ENCODE measurements at places on chromosomes 1 and 21.

- DNase-seq: no peak
These were observed 16.1 kb upstream of the AQP10 start for GRCh38 chr1:154304664-154305337.

- DNase-seq: no peak
These were observed 72.9 kb upstream of the CDC42BPA start for GRCh38 chr1:227391211-227391610.

DNA sequence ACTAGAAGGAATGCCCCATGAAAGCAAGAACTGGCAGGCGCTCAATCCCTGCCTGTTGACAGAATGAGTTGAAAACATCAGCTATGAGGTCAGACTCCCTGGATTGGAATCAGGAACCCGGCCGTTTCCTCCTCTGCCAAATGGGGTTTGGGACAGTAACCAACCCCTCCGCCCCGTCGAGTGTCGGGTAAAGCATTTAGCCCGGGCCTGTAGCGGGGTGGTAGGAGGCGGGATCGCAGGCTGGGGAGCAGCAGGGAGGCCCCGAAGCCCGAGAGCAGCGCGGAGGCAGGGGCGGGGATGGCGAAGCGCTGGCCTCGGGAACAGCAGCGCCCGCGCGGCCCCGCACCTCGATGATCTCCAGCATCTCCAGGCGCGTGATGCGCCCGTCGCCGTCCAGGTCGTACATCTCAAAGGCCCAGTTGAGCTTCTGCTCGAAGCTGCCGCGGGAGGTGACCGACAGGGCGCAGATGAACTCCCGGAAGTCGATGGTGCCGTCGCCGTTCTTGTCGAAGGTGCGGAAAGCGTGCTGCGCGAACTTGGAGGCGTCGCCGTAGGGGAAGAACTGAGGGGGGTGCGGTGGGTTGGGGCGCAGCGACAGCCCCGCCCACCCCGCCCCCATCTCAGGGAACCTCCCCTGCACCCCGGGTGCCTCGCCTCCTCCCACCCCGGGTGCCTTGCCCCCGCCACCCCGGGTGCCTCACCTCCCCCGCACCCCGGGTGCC lies 7.5 kb downstream of the HPCAL4 start:
- no peak for DNase-seq

DNA sequence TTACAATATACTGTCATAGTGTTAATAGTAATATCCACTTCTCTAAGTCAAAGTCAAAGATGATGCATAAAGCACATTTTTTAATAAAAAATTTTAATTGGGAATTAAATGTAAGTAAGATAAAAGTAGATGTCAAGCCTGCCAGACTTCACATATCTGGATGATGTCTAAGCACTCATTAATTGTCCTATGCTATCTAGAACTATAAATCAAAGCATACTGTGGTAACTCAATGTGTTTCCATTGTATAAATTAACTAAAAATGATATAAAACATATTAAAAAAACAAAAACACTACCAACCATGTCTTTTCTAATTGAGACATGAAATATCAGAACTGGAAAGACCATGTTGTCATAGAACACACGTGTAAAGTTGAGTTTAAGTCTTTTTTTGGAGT lies 51.2 kb downstream of the ZZZ3 start:
- no peak for DNase-seq

DNA sequence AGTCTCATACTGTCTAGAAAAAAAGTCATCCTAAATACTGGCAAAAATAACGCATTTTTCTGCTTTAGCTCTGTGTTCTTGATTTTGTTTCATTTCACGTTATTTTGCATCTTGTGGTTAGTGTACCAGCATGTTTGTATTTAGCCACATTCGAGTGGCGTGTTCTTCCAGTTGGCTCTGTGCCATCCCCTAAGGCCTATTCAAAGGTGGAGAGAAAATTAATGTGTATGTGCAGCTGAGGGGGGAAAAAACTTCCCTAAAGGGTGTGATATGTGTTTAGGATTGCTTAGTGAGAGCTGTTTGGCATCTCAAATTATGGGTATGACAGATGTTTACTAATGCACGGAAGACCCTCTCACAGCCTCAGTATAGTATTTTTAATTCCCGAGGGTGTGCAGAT lies 12.1 kb downstream of the DNAJC16 start:
- DNase-seq: no peak

DNA sequence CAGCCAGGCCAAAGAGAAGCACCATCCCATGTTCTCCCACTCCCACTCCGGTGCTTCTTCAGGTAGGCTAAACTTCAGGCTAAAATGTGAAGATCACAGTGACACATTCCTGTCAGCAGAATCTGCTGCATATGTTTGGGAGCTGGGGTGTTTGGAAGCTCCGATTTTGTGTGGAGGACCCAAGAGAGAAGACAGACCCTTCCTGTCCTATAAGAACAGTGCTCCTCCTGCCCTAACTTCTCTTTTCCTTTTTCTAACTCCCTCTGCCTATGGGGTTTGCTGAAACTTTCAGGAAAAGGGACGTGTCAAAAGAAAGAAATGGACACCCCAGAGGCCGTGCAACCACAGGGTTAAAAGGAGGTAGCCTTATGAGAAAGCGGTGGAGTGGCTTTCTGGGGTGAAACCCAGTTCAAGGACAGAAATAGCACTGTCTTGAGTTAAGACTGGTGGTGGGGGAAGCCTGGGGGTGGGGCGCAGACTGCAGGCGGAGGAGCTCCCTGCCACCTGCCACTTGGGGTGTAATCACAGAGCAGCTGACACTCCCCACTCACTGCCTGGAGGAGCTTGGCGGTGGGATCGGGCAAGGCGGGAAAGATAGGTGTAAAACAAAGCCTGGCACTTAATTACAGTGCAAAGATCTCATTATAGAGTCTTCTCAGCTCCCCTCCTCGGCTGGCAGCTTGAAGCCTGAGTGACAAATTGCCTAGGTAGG lies 645 bp upstream of the TLR5 start:
- no peak for DNase-seq
